NCI-H510A treated with DMSO at 0.1 percent for 48 hours (cell line): ENCODE measurements at places on chromosomes 16 and 17.

DNA sequence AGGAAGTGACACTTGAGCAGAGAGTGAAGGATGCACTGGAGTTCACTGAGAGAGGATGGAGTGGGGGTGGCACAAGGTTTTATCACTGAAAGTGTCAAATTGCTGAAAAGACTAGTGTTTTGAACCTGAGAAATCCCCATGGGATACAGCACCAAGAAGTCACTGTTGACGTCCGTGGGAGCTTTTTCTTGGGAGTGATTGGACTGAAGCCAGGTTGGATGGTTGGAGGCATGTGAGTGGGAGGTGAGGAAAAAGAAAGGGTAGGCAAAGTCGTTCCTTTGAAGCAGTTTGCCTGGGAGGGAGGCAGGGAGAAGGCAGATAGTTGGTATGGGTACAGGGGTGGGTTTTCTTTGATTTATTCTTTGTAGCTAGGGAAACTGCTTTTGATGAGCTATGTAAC, 39.9 kb upstream of the SDK2 start:
- DNase-seq: no peak

DNA sequence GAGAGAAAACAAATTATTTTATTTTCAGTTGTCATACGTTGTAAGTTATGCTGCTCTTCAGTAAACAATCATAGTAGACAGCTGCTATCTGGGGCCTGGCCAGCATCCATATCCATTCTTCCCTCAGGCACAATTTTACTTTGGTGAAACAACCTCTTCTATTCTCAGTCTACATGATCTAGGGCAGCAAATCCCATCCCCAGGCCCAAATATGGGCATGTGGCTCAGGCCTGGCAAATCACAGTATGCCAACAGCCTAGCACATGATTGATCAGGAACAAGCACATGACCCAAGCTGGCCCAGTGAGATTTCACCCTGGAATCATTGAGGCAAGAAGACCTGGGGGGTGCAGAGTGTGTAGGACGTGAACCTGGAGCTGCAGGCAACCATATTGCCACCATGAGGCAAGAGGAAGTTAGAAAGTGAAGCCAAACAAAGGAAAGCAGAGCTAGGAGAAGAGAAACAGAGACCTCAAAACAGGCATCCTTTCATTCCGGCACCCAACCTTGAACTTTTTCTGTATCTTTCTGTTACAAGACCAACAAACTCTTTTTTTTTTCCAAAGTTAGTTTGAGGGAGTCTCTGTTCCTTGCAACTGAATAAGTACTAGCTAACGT, 10.3 kb upstream of the ABCC12 start:
- no peak for DNase-seq

GRCh38 chr16:25212636-25213035, 4.1 kb upstream of the AQP8 start:
- DNase-seq: no peak

GRCh38 chr16:79784007-79784406, 183.5 kb upstream of the MAF start:
- DNase-seq: no peak

DNA sequence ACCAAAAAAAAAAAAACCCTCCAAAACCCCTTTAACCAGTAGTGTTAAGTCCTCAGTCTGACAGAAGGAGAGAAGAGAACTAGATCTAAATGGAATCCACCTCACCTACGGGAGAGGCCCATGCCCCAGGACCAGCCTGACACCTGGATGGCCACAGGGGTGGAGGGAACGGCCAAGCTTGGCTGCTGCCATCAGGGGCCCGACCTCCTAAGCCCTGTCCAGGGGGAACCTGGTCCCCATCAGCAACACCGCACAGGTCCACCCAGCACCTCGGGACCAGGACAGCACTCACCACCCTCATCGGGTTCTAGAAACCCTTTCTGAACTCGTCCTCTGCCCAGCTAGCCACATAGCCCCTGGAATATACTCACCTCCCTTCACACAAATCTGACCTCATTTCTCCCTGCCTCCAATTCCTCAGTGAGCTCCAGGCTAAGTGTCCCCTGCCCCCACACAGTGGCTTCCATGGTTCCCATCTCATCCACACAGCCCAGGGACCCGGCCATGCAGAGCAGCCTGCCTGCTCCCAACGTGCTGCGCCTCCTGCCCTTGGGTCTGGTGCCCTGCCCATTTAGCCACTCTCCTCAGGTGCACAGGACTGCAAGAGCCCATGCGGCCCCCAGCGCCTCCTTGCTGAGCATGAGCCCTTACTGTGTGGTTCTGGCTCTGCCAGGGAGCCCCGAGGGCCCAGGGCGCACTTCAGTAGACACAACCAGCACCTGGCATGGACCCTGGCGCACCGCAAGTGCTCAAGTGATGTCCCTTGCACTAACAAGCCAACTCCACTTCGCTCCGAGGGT, 18.3 kb upstream of the CYTH1 start:
- no peak for DNase-seq

- DNase-seq: peak; percentile 7
Observed at GRCh38 chr16:82033006-82033405, 2.0 kb upstream of the HSD17B2 start.

- DNase-seq: peak; percentile 35
Observed at GRCh38 chr16:2963723-2964474, at the start of gene KREMEN2. KREMEN2 (plus strand) TSS chr16:2964275; CDS start chr16:2964521, 246 bp downstream.

DNA sequence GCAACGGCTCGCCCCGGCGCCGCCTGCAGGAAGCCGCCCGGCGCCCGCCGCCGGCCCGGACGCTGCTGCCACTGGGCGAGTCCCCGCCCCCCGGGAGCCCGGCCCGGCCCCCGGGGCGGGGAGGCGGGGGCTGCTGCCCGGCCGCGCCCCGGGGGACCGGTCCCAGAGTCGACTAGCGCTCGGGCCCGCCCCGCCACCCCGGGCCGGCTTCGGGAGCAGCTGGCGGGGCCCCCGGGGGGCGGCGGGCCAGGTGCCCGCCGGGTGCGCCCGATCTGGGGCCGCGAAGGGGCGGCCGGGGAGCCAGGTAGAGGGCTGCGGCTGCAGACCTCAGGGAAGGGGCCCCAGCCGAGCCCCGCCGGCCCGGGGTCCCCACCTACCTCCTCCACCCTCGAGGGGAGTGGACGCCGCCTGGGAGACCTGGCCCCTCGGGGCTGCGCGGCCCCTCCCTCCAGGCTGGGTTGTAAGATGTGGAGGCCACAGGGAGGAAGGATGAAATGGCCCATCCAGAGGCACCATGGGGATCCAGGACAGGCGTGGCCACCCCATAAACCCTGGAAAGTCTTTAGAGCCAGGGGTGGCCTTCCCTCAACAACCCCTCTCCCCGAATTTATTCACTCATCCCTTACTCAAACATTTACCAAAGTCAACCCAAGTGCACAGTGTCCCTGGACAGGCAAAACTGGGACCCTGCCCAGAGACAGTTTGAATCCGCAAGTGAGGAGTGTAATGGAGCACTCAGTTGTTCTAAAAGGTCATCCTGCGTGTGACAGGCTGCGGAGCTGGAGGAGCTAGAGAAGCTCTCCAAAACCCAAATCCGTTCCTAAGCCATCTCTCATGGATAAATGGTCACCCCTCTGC, at the start of gene CDYL2:
TSS of gene CDYL2 (minus strand) at position 73 of the 858 bp plus-strand sequence. CDS start 425 bp downstream, outside the sequence.
- peak; percentile 15 for DNase-seq

DNA sequence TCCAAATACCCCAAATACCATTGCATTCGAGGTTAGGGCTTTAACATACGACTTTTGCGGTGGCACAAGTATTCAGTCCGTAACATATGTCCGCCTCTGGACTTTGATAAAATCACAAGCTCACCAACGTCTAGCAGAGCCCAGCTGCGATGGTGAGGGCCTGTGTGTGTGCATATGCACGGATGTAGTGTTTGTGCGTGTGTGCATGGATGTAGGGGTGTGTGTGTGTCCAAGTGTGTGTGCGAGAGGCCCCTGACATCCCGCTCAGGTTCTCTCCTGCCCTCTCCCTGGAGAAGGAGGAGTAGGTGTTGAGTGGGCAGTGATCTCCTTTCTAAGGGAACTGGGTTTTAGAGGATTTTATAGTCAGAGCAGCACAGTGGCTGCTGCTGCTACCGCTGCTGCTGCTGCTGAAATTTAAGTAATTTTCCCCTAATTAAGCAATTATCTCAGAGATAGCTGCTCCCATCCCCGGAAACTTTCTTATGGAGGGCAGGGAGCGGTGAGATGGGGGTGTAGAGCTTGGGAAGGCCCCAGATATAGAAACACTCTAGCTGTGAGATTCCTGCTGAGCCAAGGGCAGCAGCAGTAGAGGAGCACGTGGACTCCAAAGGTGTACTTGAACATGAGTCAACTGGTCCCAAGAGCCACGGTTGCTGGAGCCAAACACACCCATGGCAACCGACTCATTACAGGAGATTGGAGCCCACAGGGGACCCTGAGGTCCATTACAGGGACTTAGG, 121.7 kb upstream of the SDK2 start:
- DNase-seq: peak; percentile 75

- peak; percentile 38 for DNase-seq
Observed at GRCh38 chr17:63474586-63475460, 2.0 kb upstream of the ACE start.

DNA sequence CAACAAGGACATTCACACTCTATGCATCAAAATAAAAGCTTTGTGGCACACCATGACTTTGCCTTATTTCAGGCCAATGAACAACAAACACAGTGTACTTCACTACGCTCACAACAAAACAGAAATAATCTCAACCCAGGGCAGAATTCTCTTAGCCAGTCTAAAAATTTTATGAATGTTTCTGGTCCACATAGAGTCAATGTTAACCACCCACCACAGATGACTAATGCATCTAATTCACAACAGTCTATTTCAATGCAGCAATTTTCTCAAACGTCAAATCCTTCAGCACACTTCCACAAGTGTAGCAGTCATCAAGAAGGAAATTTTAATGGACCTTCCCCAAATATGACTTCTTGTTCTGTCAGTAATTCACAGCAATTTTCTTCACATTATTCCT, 101.7 kb downstream of the CHD9 start:
- DNase-seq: no peak

GRCh38 chr16:12637002-12637401, 166.7 kb downstream of the CPPED1 start:
- DNase-seq: no peak

DNA sequence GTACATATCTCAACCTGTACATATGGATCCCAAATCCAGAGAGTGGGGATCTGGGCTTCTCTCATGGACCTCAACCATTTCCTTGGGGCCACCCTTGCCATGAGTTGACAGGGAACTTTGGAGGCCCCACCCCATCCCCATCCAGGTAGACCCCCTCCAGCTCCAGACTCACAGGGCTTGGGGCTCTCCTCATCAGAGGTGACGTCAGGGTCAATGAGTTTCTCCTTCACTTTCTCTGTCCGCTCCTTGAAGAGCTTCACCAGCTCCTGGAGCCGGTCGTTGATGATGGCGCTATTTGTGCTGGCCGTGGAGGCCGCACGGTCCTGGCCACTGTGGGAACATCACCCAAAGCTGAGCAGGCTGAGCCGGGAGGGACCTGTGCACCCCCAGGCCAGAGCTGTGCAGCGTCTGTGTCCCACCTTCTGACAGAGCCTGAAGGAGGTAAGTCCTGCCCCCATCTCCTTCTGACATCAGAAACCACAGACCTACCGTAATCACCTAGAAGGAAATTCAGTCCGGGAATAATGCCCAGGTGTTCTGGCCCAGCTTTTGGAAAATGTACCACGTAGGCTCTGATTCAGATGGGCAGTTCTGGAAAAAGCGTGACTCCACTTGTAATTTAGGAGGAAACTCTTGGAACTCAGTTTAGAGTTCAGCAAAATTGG, 50.6 kb downstream of the CNGB1 start:
- no peak for DNase-seq

DNA sequence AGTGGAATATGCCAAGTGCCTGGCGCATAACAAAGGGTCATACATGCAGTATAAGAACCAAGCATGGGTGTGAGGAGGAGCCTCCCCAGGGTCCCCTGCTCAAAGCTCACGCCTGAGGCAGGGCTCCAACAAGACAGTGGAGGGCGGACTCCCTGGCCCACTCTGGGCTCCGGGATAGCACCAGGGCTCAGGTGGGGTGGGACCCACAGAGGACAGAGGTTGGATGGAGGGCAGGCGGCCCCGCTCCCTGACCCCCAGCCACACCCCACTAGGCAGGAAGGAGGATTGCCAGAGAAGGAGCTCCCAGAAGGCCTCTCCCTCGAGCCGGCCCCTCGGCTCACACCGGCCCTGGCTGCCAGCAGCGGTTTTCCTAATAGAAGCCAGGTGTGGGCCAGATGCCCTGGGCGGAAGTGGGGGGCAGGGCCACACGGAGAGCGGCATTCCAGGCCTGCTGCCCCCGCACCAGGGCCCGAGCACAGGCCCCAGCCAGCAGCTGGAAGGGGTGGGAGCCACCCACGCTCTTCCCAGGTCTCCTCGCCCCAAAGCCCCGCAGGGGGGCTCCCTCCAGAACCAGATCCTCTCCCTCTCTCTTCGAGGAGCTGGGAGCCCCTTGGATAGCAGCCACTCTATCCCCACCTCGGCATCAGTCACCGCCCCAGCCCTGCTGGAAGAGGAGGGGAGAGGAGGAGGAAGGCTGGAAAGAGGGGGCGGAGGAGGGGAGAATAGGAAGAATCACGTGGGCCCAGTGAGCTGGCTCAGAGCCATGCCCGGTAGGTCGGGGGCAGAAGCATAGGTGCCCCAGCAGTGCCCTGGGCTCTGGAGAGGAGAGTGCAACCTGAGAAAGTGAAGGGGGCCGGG, 21.0 kb downstream of the VASN start:
- DNase-seq: peak; percentile 68

DNA sequence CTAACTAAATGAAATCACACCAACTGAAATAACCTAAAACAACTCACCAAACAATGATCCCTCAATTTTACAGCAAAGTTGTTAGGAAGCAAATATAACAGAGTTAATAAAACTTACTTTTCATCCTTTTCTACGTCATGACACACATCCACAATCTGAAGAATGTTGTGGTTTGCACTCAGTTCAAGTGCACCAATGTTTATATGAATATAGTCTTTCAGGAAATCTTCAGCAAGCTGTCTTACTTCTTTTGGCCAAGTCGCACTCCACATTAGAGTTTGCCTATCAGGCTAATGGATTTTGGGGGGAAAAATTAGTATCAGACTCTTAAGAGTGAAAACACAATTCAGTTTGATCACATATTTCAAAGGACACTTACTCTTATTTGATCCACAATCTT, 3.3 kb downstream of the DDX5 start:
- DNase-seq: no peak

GRCh38 chr17:82118815-82119380, 20.9 kb upstream of the FASN start:
- DNase-seq: no peak

DNA sequence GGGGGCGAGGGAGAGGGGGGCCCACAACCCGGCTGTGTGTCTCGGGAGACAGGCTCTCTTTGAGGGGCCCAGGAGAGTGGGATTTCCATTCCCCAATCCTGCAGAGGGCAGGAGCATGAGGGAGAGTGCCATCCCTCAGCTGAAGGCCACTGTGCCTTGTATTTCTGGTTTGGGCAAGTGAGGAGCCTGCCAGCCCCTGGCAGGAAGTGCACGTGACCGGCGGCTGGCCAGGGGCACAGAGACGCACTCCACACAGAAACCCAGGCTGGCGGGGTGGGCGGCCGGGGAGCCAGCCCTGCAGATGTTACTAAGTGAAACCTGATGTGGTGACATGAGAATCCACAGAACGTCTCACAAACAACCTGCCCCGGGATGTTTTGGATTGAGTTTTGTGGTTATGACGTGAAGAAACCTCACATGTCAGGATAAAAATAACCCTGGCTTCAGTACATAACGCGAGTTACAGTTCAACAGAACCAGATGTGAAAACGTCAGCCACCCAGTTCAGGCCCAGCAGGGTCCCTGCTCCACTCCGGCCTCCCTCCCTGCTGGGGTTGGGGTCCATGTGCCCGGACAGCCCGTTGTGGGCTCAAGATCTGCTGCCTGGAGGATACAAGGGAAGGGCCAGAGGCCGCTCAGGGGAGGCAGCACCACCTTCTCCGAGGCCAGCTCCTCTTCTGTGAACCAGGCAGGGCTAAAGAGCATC, 51.7 kb upstream of the MTSS2 start:
- DNase-seq: peak; percentile 4

- peak; percentile 20 for DNase-seq
Observed at GRCh38 chr17:4249452-4250029, 14.2 kb downstream of the ANKFY1 start.
